Cerebellar nuclear complex (tissue), 1 donor: ENCODE measurements at places on chromosomes 16 and 17.

DNA sequence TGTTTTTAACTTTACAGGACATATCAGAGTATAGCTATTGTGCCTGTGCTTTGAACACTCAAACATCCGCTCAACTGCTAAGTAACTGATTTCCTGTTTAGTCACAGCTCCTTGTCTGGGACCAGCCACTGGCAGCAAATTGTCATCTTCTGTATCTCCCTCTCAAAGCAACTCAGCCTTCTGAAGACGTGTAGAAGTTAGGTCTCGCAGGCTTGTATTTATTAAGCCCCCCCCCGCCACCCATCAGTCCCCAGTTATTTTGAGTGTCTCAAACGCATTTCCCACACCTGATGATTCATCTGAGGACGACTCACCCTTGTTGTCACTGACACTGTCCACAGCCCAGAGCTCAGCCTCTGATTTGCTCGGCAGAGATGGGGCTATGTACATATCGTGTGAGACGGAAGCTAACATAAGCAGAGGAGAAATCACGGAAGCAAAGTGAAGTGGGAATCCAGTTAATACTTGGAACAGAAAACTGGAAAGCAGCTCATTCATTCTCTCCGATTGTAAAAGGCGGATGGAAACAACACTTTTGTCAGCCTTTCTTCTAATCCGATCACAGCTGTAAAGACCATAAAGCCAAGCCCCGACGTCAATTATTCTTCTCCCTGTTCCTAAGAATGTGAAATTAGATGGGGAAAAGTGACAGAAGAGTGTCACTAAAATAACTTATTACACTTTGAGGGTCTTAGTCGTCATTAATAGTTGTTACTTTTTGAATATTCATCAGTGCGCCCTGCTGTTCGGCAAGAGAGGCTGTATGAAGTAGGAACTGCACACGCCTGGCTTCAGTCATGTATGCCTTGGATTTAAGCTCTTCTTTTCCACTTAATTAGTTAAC is 64.2 kb downstream of the PITPNC1 start:
- no peak for DNase-seq

DNA sequence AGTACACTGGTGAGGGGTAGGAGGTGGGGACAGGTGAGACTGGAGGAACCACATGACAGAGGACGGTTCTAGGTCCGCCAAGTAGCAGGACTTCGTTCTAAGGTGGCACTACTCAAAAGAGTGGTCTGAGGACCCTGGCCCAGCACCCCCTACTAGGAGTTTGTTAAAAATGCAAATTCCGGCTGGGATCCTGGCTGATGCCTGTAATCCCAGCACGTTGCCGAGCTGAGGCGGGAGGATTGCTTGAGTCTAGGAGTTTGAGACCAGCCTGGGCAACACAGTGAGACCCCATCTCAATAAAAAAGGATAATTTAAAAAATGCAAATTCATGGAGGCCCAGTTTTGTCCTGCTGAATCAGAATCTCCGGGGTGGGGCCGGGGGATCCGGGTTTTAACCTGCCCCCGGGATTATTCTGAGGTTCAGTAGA is 59.1 kb downstream of the WSB1 start:
- no peak for DNase-seq

DNA sequence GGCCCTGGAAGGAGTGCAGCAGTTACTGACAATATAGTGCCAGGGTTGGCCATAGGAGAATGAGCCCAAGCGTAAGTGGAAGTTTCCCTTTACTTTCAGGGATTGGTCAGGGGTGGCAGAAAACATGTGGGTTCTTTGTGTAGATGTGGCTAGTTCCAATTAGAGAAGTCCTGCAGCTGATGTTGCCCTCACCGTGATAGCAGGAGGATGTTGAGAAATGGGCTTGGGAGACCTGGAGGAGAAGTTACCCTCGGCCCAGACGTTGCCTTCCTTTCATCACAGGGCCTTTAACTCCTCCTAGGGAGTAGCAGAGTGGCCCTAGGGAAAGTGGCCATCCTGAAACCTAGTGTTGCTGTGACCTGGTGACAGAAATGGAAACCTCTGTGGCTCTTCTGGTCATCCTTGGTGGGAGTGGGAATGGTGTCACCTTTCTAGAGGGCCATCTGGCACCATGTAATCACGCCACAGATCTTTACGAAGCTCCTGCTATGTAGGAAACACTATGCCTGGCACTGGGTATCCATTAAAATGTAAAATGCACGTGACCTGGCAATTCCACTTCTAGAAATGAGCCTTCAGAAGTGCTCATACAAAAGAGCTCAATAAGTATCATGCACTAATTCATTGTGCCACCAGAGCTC is 6.7 kb downstream of the TMEM92 start:
- no peak for DNase-seq

DNA sequence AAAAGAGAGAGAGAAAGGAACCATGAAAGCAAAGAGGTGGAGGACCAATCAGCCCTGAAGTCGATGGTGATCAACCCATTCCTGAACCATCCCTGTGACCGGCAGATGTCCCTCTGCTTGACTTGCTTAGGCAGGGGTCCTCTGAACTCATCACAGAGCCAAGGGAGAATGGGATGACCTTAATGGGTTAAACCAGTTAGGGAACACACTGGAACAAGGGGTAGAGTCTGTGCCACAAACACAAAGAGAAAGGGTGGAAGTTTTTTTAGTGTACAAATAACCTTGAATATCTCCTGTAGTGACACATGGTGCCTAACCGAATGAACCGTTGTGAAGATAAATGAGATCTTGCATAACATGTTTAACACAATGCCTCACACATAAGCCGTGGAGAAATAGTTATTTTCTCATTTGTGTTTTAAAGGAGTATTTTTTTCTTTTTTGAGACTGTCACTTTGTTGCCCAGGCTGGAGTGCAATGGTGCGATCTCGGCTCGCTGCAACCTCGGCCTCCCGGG is 11.2 kb downstream of the NAA60 start:
- DNase-seq, result no peak

DNA sequence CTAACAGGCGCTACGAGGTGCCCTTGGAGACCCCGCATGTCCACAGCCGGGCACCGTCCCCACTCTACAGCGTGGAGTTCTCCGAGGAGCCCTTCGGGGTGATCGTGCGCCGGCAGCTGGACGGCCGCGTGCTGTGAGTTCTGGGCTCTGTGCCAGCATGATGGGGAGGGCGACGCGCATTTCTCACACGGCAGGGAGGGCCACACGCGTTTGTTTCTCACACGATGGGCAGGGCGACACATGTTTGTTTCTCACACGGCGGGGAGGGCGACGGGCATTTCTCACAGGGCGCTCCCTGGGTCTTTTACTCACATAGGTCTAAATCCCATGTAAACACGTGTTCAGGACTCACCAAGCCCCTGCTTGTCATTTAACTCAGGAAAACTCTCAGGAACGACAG is 4.4 kb downstream of the GAA start:
- DNase-seq, result no peak

DNA sequence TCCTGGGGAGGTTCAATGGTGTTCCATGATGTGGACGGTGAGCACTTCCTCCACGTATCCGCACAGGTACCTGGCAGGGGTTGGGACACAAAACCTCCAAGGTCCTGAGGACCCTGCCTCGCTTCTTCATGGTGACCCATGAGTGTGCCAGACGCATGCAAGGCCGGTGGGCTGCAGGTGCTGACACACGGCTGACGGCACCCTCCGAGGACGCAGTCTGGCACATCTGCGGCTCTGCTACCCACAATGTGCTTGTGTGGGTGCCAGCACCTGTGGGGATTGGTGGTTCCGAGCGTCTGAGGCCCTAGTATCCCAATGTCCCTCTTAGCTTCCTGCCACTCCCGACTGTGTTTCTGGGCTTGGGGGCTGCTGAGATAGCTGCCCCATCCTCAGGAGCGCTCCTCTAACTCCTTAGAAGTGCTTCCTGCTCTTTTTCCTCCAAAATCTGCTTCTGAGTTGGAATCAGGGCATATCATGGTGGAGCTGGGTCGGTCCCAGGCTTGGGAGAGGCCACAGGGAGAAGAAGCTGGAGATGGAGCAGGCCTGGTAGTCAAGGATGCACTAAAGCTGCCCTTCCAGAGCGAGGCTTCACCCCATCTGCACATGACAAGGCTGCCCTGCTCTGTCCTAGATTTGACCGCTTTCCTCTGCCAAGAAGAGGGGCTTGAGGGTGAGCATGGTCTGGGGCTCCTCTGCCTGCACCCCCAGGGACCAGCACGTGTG is 1.6 kb downstream of the CYGB start:
- DNase-seq, result no peak
